ENCODE measurements at places on chromosomes 1 and 21. TPM values are rescaled to one million over a fixed set of nuclear protein-coding genes. Genes with fewer than 3 reads are reported as not detected.

The KIF14 gene
- total RNA-seq = 18.7 TPM

The AMY1A gene
- not detected for total RNA-seq

The SUSD4 gene
- 1.1 TPM for total RNA-seq

The ALX3 gene
- total RNA-seq = not detected

The THEM5 gene
- not detected for total RNA-seq

The NDUFS2 gene
- total RNA-seq = 115 TPM

The AADACL4 gene
- not detected for total RNA-seq

The GPR52 gene
- total RNA-seq = 2.6 TPM

The UTP25 gene
- total RNA-seq = 11.3 TPM

The LAD1 gene
- not detected for total RNA-seq

The LYPLAL1 gene
- total RNA-seq = 24.3 TPM

The CREG1 gene
- total RNA-seq = 11.7 TPM

The ILDR2 gene
- 10.2 TPM for total RNA-seq

The LAMC2 gene
- not detected for total RNA-seq

The THBS3 gene
- total RNA-seq = 23.6 TPM

The SH2D1B gene
- 0.18 TPM for total RNA-seq

The PLA2G2A gene
- not detected for total RNA-seq

The C1QB gene
- not detected for total RNA-seq

The GPR89B gene
- total RNA-seq = 20.2 TPM

The PCSK9 gene
- not detected for total RNA-seq

The LCE1A gene
- total RNA-seq = not detected

The RPTN gene
- not detected for total RNA-seq

The SLC27A3 gene
- total RNA-seq = 8.3 TPM

The ETS2 gene
- 35.8 TPM for total RNA-seq

The GUCA2B gene
- not detected for total RNA-seq

The CHRM3 gene
- not detected for total RNA-seq

The SRSF10 gene
- 202 TPM for total RNA-seq

The URB1 gene
- total RNA-seq = 20.5 TPM

The DSCAM gene
- not detected for total RNA-seq

The PPFIA4 gene
- total RNA-seq = 112 TPM

The OLIG1 gene
- total RNA-seq = not detected

The TNFSF4 gene
- total RNA-seq = 3.0 TPM

The TFAP2E gene
- 0.47 TPM for total RNA-seq

The MX2 gene
- 3.6 TPM for total RNA-seq

The CHI3L1 gene
- 0.49 TPM for total RNA-seq

The PRAMEF5 gene
- total RNA-seq = not detected

The LRRC53 gene
- total RNA-seq = not detected

The LRRN2 gene
- not detected for total RNA-seq

The C1orf115 gene
- total RNA-seq = 0.60 TPM

The LORICRIN gene
- total RNA-seq = not detected

The B4GALT2 gene
- 24.8 TPM for total RNA-seq

The NEK2 gene
- 35.4 TPM for total RNA-seq

The BROX gene
- 38.2 TPM for total RNA-seq

The PLD5 gene
- not detected for total RNA-seq

The TNFRSF14 gene
- total RNA-seq = 124 TPM

The TRIM17 gene
- 0.91 TPM for total RNA-seq

The ZFP69 gene
- 0.71 TPM for total RNA-seq

The CTH gene
- total RNA-seq = 12.8 TPM

The SH2D2A gene
- total RNA-seq = 215 TPM

The DNAJC6 gene
- 0.91 TPM for total RNA-seq

The EDARADD gene
- total RNA-seq = 0.60 TPM

The S100A8 gene
- not detected for total RNA-seq

The ANGPTL1 gene
- not detected for total RNA-seq

The ZYG11A gene
- total RNA-seq = 0.07 TPM

The HES5 gene
- total RNA-seq = 0.19 TPM

The GJA4 gene
- total RNA-seq = not detected

The MAP7D1 gene
- total RNA-seq = 112 TPM

The CD55 gene
- 141 TPM for total RNA-seq
